ENCODE measurements at places on chromosomes 12 and 14.

- no peak for DNase-seq
Observed at GRCh38 chr12:32698285-32698684, 19.2 kb downstream of the DNM1L start.

GRCh38 chr12:5488626-5488955, 56.7 kb downstream of the NTF3 start:
- no peak for DNase-seq

DNA sequence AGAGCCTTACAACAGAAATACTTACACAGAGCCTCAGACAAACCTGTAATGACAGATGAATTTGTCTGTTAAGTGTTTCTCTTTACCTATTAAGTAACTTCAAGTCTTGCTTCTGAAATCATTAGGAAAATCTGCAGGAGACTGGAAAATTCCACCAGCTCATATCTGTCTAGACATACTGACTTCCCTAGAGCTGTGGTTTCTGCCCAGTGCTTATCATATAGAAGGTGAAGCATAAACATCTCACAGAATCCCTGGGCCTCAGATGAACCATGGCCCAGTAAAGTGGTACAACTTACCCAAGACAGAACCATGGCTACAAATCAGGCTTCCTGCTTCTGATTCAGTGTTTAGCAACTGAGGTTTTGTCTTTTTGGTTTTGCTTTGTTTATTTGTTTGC, 91.6 kb downstream of the EGLN3 start:
- DNase-seq: no peak

- DNase-seq: no peak
Observed at GRCh38 chr12:127300753-127301152, 966.2 kb upstream of the TMEM132C start.

DNA sequence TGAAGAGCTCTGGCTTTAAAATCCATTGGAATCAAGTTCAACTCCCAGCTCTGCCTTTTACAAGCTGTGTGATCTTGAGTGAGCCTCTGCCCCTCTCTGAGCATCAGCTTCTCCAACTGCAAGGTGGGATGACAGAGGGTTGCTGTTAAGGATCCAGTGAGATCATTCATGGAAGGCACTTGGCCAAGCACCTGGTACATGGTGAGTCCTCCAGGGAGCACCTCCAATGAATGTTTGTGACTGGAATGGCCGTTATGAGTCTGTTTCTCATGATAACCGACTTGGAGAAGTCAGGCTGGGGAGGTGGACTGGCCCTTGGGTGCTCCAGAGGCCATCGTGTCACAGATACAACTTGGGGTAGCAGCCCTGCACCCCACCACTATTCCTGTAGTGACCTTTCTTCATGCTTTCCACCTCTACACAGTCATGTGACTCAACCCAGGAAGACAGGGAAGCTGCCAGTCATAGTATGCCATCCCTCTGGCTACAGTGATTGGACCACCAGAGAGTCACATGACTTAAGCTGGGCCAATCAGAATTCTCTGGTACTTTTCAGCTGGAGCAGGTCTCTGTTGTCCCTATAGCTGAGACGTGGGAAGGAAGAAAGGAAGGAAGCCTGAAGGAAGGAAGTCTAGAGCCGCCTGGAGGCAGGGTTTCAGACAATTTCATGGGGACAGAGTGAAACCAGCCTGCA, 146.5 kb upstream of the MYL2 start:
- peak; percentile 43 for DNase-seq
